ENCODE measurements at places on chromosomes 16 and 17.

- DNase-seq = no peak
These were observed 6.6 kb upstream of the TEKT3 start for GRCh38 chr17:15348021-15348420.

- DNase-seq = no peak
These were observed 64.1 kb upstream of the CACNG4 start for GRCh38 chr17:66900126-66901010.

DNA sequence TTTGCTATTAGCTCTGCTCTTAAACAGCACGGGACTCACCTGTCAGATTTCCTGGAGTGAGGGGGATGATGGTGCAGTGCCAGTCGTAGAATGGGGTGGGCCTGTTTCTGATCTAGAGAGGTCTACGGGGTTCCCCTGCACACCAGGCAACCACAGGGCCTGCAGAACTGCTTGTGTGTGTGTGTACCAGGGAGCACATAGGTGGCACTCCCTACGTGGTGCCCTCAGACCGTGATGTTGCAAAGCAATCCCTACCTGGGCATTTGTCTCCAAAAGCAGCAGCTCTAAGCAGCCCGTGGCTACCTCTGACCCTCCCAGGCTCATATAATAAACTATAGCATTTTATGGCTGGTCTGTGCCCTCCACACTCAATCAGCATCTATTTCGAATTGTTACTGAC is 38.5 kb downstream of the MPRIP start:
- no peak for DNase-seq

DNA sequence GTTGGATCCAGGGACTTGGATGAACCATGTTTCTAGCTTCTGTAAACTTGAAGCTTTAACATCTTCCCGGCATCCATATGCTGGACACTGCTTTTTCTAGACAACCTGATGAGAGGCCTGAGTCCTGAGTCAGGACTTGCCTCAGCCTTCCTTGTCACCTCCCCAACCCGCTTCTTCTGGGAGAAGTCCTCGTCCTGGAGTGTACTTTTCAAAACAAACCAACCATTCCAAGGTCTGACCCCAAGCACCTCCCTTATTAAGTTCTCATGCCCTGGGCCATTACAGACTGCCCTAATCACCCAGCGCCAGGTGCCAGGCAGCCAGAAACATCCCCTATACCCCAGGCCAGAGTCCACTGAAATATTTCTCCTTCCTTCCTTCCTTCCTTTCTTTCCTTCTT is 59.4 kb downstream of the CLEC19A start:
- DNase-seq = no peak

GRCh38 chr17:81027591-81028505 is 7.1 kb upstream of the BAIAP2 start:
- DNase-seq = no peak

GRCh38 chr17:33370401-33370800 is 77.3 kb upstream of the ASIC2 start:
- no peak for DNase-seq

DNA sequence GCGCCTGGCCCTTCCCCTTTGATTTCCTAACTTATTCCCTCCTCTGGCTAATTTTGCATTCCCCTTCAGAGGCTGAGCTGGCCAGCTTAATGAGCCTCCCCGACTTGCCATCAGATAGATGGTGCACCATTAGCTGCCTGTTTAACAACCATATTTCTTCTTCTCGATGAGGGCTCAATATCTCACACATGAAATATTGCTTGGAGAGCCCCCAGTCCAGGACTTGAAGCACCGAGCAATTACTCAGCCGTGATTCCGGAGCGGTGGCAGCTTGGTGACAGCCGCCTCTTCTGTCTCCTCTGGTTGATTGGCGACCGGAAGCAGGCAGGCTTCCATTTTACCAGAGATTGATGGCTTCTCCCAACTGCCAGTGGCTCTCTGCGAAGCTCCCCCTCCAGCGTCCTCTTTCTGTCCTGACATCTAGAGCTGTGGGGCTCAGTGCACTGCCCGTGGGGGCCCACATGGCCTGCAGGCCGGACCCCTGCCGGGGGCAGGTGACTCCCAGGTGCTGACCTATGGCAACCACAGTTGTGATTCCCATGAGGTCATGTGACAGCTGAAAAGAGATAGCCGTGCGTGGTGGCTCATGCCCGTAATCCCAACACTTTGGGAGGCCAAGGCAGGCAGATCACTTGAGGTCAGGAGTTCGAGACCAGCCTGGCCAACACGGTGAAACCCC is 133.7 kb upstream of the SEC14L1 start:
- no peak for DNase-seq

GRCh38 chr17:60361889-60362288 is 30.0 kb downstream of the USP32 start:
- DNase-seq = no peak

DNA sequence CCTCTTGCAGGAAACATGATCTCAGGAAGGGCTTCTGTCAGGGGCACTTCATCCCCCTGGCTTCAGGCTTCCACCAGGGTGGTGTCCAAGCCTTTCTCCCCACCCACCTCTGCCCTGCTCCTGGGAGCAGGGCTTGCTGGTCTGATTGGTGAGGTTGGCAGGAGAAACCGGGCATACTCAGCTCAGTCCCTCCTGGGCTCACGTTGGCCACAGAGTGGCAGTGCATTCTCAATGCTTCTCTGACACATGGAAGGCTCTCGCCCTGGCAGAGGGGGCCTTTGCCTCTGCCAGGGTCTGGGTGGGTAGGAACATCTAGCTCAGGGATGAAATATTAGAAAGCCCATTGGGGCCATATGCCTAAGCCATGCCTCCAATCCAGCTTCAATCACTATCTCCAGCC is 142.8 kb downstream of the AXIN2 start:
- DNase-seq = no peak

GRCh38 chr17:79609049-79609589 is 1.7 kb downstream of the RBFOX3 start:
- DNase-seq = no peak

GRCh38 chr16:85168732-85169256 is 56.5 kb upstream of the CIBAR2 start:
- DNase-seq = no peak

DNA sequence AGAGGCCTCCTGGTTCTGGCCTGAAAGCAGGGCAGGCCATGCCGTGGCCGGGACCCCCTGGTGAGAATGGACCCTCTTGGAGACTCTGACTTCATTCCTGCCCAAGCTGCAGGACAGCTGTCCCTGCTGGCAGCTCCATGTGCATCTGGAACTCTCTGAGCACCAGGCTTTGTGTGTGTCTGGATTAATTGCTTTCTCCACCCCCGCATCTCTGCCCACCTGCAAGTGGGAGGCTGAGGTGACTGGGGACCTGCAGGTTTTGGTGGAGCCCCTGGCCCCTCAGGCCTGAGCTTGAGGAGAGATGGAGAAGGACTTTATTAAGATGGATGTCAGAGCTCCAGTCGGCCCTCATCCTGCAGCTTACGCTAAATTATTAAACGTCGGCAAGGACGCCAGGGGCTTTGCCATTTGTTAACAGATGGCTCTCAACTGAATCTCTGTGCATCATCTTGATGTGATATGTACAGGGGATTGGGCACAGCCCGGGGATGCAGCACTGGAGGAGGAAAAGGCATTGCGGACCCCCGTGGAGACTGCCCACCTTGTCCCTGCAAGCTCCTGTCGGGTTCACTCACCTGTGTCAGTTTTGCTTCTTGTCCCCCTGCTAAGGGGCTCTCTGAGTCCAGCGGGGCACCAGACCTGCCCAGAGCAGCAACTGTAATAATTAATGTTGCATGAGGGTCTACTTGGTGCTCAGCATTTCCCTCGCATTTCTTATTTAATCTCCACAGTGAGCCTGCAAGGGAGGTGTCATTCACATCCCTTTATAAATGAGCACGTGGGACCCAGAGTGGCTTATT is 154.1 kb upstream of the RPL38 start:
- DNase-seq = no peak

DNA sequence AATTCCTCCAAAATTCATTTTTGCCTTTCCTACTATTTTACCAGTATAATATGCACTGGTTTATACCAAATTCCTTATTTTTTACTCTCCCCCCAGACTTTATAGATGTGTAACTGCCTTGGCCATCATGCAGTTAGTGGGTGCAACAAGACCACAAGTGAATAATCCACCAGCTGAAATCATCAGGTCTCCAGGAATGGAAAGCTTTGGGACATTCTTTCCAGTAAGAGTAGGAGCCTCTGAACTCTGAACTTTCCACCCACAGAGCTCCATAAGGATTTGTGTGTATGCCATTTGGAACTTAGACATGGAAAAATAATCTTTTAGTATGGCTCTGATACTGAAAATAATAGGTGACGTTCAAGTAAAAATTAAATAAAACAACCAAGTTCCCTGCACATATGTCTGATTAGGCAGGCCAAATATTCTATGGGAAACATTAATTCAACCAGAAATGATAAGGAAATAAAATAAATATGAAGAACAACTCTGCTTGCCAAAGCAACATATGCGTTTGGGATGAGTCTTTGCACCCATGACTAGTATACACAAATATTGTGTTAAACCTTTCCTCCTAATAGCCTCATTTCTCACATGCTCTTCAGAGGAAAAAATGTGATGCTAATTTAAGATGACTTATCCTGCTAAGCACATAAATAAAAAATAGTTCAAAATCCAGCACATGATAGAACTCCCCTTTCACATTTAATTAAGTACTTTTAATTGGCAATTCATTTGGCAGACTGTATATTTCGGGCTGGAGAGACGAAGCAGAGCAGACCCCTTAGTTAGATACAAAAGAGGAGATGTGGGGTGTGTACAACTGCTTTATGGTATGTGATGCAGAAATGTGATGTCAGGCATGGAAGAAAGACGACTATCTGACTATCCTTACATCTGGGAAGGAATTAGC is 11.6 kb upstream of the LYRM9 start:
- no peak for DNase-seq

DNA sequence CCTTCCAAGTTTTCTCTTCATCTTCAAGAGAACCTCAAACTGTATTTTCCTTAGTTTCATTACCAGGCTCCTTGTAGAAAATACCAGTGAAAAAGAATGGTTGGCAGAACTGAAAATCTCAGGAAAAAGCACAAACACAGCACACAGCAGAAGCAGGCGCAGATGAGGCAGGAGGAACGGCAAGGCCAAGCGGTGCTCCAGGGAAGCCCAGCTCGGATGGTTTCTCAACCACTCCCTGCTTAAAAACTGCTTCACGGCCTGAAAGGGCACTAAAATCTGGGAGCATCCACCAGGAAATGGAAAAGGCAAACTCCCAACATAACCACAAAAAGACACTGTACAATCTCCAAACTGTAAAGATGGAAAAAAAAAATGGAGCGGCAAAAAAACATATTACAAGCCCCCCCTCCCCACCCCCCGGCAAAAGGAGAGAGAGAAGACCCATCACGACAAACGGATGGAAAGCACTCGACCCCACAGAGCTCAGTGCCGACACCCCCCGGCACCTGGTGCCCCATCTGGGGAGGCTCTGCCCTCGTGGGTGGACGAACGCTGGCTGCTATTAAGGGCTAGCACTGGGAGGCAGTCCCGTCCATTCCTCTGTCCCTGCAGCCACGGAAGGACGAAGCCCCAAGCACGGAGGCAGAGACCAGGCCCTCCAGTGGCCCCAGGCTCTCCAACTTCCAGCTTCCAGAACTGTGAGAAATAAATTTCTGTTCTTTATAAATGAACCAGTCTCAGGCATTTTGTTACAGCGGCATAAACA is 127.5 kb downstream of the ZNF778 start:
- DNase-seq = no peak

DNA sequence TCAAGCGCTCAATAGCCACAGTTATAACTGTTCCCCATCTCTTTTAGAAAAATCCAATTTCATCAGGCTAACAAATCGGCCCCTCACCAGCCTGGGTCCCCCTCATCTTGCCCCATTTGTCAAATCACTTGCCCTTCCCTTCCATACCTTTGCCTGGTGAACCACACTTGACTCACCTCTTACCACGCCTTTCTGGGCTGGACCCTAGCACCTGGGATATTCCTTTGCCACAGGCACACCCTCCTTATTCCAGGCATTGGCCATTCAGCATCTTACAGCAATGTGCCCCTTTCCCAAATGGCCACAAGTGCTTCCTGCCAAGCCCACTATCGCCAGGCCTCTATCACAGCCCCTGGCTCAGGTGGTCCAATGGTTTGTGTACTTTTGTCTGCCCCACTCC is 14.9 kb downstream of the CMTM4 start:
- no peak for DNase-seq

DNA sequence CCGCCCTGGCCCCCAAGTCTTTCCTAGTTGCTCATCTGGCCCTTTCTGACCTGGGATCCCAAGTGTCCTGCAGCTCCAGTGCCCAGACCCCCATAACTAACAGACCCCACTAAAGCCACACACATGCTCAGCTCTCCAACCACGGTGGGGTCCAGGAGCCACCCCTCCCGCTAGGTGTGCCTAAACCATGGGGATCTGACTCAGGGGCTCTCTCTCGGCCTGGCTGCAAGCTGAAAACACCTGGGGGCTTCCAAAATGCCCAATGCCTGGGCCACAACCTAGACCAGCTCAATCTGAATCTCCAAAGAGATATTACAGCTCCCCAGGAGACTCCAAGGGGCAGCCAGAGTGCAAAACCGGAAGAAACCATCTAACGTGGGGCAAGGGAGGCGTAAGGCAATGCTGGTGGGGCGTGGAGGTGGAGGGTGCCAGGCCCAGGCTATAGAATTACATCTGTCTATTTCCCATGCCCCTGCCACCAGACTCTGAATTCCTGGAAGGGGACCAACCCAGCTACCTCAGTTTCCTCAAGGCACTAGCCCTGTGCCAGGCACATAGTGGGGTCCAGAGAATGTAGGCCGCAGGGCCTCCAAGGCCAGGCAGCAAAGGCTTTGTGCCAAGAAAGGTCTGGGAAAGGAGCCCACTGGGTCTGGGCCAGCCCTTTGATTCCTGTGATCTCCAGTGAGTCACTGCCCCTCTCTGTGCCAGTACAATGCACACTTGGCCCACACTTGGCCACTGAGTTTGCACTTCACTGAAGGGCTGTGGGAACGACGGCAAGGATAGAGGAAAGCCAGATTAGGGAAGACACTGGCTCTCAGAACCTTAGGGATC is 3.3 kb downstream of the CD2BP2 start:
- DNase-seq = no peak

DNA sequence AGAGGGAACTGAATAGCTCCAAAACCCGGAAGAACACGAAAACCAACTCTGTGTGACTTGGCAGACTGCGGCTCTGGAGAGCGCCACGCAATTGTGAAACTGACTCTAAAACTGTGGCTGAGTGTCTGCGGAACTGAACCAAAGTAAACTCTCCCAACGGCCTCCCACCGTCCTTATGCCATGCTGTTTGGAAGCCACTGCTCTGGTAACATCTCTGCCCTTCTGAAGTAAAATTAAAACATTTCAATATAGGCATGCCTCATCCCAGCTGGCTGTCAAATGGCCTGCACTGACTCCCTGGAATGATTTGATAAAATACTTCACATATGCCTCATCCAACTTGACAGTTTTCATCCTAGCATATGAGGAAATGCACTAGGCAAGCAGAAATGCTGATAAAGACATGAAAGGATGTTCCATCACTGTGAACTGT is 70.2 kb downstream of the PARN start:
- no peak for DNase-seq

GRCh38 chr16:72464597-72465368 is 292.8 kb upstream of the PMFBP1 start:
- no peak for DNase-seq

Measured in CD4-positive, alpha-beta T cell (primary cell).